ENCODE measurements at places on chromosomes 6 and 20. TPM values are rescaled to one million over a fixed set of nuclear protein-coding genes. Genes with fewer than 3 reads are reported as not detected.

DNA sequence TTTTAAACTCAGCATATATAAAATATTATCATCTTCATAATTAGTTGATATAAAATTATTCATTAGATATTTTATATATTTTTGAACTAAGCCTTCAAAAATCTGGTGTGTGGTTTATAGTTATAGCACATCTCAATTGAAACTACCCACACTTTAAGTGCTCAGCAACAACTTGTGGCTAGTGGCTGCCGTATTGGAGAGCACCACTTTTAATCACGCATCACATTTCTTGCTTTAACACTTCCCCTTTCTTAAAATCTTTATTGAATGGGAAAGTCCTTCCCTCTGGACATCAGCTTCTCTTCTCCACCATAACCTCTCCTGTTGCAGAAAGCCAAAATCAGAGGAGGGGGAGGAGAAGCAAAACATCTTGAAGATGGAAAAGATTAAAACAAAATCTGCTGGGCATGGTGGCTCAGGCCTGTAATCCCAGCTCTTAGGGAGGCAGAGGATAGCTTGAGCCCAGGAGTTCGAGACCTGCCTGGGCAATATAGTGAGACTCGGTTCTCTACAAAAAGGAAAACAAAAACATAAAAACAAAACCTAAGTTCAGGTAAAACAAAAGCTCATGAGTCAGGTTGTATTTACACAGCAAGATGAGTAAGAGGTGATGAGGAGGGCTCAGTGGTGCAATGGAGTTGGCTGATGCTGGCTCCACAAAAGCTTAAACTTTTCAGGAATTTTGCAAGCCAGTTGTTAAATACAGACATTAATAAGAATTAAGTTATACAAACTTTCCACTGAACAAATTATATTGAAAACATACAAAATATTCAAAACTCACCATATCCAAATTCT, 237.0 kb upstream of the SUPT3H start:
- H3K27me3 ChIP-seq, result no peaks in the 10 kb centered on the region
- H3K36me3 ChIP-seq, result no peaks in the 10 kb centered on the region

GRCh38 chr6:3750317-3751076, 1.0 kb downstream of the PXDC1 start:
- H3K4me3 ChIP-seq, result peak overlapping the region; percentile 43
- peaks cover 2% of the 10 kb centered on the region for H3K4me1 ChIP-seq
- no peaks in the 10 kb centered on the region for H3K36me3 ChIP-seq
- DNase-seq, result no peak
- H3K27me3 ChIP-seq, result peaks cover 48% of the 10 kb centered on the region

Gene OOEP
- not detected for total RNA-seq

DNA sequence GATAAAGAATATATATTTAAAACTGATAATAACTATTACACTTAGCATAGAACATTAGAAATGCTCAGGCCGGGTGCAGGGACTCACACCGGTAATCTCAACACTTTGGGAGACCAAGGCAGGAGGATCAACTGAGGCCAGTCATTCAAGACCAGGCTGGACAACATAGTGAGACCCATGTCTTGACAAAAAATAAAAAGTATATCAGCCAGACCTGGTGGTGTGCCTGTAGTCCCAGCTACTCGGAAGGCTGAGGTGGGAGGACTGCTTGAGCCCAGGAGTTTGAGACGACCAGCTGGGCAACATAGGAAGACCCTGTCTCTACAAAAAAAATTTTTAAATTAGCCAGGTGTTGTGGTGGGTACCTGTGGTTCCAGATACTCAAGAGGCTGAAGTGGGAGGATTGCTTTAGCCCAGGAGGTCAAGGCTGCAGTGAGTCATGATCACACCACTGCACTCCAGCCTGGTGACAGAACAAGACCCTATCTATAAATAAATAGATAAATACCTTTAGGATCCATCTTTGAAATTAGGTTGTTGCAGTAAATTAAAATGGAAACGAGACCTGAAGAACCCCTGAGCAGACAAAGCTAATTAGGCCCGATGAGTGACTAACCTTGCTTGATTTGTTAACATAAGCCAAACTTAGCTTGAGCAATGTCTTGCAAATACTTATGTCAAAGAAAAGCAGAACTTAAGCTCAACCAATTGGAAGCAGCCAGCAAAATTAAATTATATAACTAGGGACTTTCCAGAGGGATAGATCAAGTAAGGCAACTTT, 75.8 kb upstream of the E2F3 start:
- no peak overlapping the region for H3K4me3 ChIP-seq
- no peak overlapping the region for H3K27ac ChIP-seq
- H3K36me3 ChIP-seq, result no peaks in the 10 kb centered on the region
- no peak for DNase-seq
- H3K27me3 ChIP-seq, result no peaks in the 10 kb centered on the region

Gene FILIP1
- not detected for total RNA-seq

- no peaks in the 10 kb centered on the region for H3K4me1 ChIP-seq
- no peak for DNase-seq
- H3K27me3 ChIP-seq, result peaks cover 3% of the 10 kb centered on the region
- no peaks in the 10 kb centered on the region for H3K36me3 ChIP-seq
- H3K4me3 ChIP-seq, result no peak overlapping the region
These were observed 197.1 kb upstream of the RIN2 start for GRCh38 chr20:19560881-19561480.

DNA sequence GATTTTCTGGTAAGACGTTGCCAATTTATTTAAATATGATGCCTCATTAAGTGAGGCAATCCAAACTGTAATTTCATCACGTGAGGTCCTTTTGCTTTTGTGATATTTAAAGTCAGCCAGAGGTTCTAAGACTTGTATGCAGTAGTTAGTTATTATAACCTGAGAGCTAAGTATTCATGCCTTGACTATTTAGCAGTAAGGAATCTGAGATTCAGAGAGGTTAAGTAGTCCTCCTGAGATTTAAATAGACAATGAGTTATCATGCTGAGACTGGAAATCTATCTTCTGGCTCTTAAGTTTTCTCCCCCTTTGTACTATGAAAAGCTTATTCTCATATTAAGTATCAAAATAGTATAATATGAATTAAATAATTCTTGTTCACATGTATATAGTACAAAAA, 158.0 kb downstream of the UTRN start:
- H3K27ac ChIP-seq, result no peak overlapping the region
- DNase-seq, result no peak
- no peak overlapping the region for H3K4me3 ChIP-seq
- no peaks in the 10 kb centered on the region for H3K27me3 ChIP-seq
- peaks cover 41% of the 10 kb centered on the region for H3K36me3 ChIP-seq
- peaks cover 3% of the 10 kb centered on the region for H3K4me1 ChIP-seq

Gene SLC16A10
- total RNA-seq, result 13.4 TPM

DNA sequence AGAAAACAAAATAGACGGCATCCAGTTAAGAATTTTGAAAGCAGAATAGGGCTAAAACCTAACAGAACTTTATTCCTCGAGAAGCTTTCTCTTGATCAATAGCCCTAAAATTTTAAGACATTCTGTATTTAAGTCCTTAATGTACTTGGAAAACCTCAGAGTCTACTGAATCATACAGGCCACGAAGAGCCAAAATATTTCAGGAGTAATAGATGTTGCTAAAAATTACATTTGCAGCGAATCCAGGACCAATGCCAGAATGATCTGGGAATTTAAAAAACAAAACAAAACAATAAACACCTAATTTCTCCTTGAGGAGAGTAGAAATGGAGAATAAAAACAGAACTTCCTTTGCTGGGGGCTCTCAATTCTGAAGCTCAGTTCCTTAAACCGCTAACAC, 23.3 kb downstream of the ATXN1 start:
- peaks cover 50% of the 10 kb centered on the region for H3K36me3 ChIP-seq
- H3K4me3 ChIP-seq, result no peak overlapping the region
- H3K27me3 ChIP-seq, result no peaks in the 10 kb centered on the region
- no peak overlapping the region for H3K27ac ChIP-seq

GRCh38 chr6:157579467-157580031, 198.6 kb downstream of the ZDHHC14 start:
- H3K4me3 ChIP-seq, result no peak overlapping the region
- peaks cover 9% of the 10 kb centered on the region for H3K36me3 ChIP-seq
- H3K27ac ChIP-seq, result no peak overlapping the region
- peaks cover 3% of the 10 kb centered on the region for H3K4me1 ChIP-seq
- H3K27me3 ChIP-seq, result no peaks in the 10 kb centered on the region
- no peak for DNase-seq

Gene TPMT
- 8.2 TPM for total RNA-seq

GRCh38 chr6:28880894-28881780, 42.6 kb downstream of the TRIM27 start:
- H3K27me3 ChIP-seq, result peaks cover 6% of the 10 kb centered on the region
- DNase-seq, result peak; percentile 65
- H3K4me1 ChIP-seq, result peaks cover 28% of the 10 kb centered on the region
- peak overlapping the region; percentile 81 for H3K27ac ChIP-seq

DNA sequence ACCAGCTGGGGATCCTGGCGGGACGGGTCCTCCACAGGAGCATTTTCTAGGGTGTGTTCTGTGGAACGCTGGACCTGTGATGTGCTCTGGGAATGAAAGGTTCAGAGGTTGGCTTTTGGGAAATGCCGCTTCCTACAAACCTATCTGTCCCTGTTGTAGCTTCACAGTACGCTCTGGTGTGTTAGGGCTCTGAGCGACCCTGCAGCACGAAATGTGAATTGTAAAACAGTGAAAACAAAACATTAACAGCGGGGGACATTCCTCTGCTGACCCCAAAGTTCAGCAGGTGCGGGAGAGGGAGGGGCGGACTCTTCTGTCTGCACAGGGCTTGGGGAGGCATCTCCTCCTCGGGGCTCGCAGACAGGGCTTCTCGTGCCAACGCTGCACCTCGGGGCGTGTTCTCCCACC, 155.9 kb downstream of the NRN1 start:
- peaks cover 11% of the 10 kb centered on the region for H3K4me1 ChIP-seq
- peak; percentile 15 for DNase-seq
- H3K27me3 ChIP-seq, result no peaks in the 10 kb centered on the region
- H3K4me3 ChIP-seq, result peak overlapping the region; percentile 74
- H3K27ac ChIP-seq, result no peak overlapping the region

GRCh38 chr6:26025047-26025893, 62.0 kb upstream of the HFE start:
- H3K27me3 ChIP-seq, result peaks cover 7% of the 10 kb centered on the region
- DNase-seq, result no peak
- peak overlapping the region; percentile 97 for H3K27ac ChIP-seq
- no peaks in the 10 kb centered on the region for H3K36me3 ChIP-seq

Gene MYMX
- not detected for total RNA-seq

Gene HLA-DQB1
- 13.9 TPM for total RNA-seq

DNA sequence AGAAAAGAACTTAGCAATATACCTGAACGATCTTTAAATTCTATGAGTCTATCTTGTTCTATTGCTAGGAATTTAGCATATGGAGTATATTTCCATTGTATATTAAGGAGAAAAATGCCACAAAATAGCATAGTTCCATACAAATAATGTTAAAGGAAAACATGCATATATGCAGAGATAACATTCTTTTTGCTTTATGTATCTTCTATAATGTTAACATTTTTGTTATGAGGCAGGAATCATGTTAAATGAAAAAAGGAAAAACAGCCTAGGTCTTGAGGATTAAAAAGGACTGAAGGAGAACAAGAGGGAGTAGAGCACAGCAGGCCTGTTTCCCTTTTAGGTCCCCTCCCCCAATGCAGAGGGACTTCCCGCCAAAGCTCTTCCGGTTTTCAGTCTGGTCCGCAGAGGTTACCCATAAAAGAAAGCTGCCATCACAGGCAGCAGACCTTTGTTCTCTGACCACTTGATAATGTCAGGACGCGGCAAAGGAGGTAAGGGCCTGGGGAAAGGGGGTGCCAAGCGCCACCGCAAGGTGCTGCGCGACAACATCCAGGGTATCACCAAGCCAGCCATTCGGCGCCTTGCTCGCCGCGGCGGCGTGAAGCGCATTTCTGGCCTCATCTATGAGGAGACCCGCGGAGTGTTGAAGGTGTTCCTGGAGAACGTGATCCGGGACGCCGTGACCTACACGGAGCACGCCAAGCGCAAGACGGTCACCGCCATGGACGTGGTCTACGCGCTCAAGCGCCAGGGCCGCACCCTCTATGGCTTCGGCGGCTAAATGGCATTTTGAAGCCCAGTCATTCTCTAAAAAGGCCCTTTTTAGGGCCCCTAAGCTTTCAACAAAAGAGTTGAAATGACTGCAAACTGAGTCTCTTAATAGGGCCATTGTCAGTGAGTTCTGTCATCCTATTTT, 108.4 kb upstream of the PRSS16 start:
- peaks cover 14% of the 10 kb centered on the region for H3K36me3 ChIP-seq
- peak overlapping the region; percentile 94 for H3K4me3 ChIP-seq
- peak; percentile 75 for DNase-seq
- H3K27ac ChIP-seq, result peak overlapping the region; percentile 99
- H3K4me1 ChIP-seq, result peaks cover 51% of the 10 kb centered on the region

Data from activated naive CD8-positive, alpha-beta T cell treated with anti-CD3 and anti-CD28 coated beads for 36 hours (primary cell).